ENCODE measurements at places on chromosomes 7 and 10.

- DNase-seq: no peak
These were observed 14.3 kb downstream of the TMEM273 start for GRCh38 chr10:49173853-49174252.

- DNase-seq: no peak
These were observed 5.7 kb downstream of the CUX1 start for GRCh38 chr7:101823096-101823495.

GRCh38 chr7:142066536-142066935 is 45.0 kb upstream of the MGAM2 start:
- no peak for DNase-seq

DNA sequence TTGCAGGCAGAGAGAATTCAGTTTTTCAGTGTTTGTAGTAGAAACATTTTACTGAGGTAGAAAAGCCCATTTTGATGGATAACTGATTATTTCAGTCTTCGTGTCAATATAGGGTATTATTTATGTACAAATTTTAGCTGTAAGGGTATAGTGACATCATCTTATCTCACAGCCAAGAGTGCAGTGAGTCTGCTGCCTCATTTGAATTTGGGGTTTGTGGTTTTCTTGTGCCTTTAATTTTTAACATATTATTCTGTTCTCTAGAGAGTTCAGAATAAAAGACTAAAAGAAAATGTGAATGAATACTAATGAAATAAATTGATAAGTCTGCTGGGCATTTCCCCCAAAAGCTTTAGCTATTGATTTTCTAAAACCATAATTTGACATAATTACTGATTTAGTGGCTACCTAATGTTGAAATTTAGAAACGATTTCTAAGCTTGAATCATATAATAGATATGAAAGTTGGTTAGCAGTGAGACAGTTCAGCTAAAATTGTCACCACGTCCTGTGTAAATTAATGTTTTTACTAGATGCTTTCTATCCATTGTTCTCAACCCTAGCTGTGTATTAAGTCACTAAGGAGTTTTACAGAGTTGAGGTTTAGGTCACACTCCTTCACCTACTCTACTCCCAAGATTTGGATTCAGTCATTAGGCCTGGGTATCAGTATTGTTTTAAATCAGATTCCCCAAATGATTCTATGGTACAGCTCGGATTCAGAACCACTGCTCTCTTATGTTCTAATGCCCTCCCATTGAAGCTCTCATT is 37.3 kb downstream of the ACADSB start:
- DNase-seq: no peak

DNA sequence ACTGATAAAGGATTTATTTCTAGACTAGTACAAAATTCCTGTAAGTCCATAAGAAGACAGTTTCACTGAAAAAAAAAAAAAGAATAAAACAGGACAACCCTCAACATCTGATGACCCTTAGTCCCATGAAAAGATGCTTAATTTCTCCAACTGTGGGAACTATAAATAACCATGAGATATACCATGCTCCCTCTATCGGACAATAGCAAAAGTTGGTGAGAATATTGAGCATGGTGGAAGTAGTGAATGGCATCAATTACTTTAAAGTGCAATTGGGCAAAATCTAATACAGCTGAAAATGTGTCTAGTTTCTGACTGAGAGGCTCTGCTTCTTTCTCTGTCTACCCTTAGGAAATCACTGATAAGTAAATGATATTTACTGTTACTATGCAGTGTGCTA is 348.8 kb downstream of the SUGCT start:
- DNase-seq: no peak

- no peak for DNase-seq
These were observed 593.6 kb downstream of the DNAJB6 start for GRCh38 chr7:157930441-157930840.

GRCh38 chr7:100951888-100952560 is 2.7 kb downstream of the MUC3A start:
- no peak for DNase-seq

DNA sequence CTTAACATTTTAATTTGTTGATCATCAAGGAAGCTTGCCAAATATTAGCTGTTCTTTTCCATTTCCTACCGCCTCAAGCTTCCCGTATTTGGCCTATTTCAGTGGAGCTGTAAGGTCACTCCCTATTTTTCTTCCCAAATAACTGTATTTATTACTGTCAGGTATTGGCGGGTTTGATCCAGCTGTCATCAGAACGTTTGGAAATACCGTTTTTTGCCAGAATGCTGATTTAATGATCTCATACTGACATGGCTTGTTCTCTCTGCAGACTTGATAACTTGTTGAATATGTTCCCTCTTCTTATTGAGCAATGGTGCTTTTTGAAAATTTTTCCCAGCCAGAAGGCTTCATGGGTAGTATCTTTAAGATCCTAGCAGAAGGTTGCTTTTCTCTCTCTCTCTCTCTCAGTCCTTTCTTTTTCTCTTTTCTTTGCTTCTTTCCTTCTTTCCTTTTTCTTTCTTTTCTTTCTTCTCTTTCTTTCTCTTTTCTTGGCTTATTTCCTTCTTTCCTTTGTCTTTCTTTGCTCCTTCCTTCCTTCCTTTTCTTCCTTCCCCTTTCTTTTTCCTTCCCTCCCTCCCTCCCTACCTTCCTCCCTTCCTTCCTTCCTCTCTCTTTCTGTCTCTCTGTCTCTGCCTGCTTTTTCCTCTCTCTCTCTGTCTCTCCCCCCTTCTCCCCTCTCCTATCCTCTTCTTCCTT is 42.1 kb downstream of the CUX1 start:
- DNase-seq: no peak

GRCh38 chr7:151195616-151196450 is 8.8 kb upstream of the ASB10 start:
- no peak for DNase-seq

DNA sequence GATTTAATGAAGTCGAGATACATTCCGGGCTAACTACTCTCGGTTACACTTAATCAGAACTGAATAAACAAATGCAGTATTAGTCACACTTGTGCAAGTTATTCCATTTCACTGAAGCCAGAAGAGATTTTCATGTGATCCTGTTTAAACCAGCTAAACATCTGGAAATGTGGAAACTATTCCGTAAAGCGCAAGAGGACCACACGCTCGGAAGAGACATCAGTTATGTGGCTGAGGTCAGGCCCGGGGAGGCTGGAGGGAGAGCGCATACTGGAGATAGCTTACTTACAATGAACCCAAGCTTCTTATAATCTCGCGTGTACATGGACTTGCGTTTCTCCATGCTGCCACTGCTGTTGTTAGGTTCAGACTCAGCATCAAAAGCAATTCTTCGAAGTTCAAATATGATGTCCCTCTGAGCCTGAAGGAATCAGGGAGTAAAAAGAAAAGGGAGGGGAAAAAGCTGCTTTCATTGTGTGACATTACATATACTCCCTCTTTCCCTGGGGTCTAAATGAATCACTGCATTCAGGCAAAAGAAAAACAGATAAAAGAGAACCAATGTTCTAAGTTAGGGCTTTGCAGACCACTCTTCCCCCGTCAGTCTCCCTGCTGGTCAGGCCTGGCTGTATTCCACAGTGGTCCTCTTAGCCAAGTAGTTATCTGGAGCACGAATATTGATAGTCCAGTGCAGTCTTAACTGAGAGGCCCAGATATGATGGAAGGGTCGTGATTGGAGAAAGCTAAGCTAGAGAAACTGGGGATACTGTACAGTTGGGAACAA is 237.4 kb downstream of the ELMO1 start:
- no peak for DNase-seq

GRCh38 chr10:86313621-86314041 is 53.0 kb downstream of the GRID1 start:
- no peak for DNase-seq

- no peak for DNase-seq
These were observed 61.7 kb upstream of the C1QL3 start for GRCh38 chr10:16583382-16583781.

- DNase-seq: no peak
These were observed 21.3 kb downstream of the ECHDC3 start for GRCh38 chr10:11763501-11763861.

GRCh38 chr10:43200538-43201390 is 62.5 kb downstream of the CSGALNACT2 start:
- DNase-seq: no peak
